B cell (primary cell): ENCODE measurements at places on chromosomes 6 and 20. TPM values are rescaled to one million over a fixed set of nuclear protein-coding genes. Genes with fewer than 3 reads are reported as not detected.

PAK1IP1 gene
- 6.1 TPM in 2 replicates for total RNA-seq

IYD gene
- total RNA-seq: not detected in 2 replicates

DNA sequence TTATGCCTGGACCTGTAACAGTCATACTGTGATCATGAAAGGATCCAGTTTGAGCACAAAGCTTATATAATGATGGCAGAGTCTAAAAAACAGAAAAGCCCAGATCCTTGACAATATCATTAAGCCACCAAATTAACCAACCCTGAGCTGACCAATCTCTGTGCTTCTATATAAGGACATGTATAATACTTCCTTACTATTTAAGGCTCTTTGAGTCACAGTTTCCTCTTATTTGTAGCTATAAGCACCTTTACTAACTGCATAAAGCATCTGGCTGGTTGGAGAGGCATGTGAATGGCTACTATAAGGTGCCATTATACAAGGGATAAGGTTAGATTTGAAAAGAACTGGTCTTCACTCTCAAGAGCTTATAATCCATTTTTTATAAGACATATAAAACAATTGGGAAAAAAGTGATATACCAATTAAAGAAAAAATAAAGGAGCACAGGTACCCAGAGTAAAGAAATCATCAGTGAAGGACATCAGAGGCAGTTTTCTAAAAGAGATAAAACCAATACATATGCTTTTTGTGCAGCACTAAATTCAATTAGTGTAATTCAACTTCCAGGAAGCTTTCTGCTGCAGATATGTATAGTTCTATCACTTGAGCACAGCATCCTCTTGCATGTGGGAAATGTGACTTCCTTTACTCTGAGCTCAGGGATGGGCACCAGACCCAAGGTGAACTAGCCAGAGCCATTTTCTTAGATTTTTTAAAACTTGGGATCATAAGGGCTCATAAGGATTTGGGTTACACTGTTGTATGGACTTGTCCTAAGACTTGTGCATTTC, 121.0 kb downstream of the BTBD9 start:
- H3K4me3 ChIP-seq: no peak overlapping the region
- DNase-seq: no peak
- peaks cover 8% of the 10 kb centered on the region for H3K4me1 ChIP-seq
- no peak overlapping the region for H3K27ac ChIP-seq
- H3K27me3 ChIP-seq: no peaks in the 10 kb centered on the region

DNA sequence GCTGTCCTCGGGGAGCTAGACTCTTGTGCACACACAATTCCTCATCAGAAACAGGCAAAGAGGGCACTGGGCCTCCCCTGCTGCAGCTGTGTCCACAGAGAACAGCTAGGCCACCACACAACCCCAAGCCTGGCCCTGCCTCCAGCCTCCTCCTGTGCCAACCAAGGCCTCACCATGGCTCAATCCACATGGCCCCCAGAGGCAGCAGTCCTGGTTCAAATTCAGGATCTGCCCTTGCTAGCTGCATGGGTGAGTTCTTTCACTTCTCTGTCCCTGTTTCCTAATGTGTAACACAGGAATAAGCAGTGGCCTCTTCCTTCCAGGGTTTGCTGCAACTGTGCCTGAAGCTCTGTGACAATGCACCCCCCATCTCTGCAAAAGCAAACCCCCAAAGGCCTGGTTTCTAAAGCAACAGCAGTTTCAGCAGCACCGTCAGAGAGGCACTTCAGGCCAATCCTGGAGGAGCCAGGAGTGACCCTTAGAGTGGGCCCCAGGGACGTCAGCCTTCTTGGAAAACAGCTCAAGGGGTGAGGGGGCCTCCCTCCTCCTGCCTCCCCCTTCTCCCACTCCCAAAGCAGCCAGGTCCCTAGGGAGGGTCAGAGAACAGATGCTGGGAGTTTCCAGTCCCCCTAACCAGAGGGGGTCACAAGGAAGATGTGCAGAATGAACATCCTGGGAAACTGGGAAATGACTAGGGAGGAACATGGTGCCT, 2.2 kb downstream of the ADISSP start:
- no peaks in the 10 kb centered on the region for H3K27me3 ChIP-seq
- H3K4me3 ChIP-seq: no peak overlapping the region
- peaks cover 2% of the 10 kb centered on the region for H3K36me3 ChIP-seq
- H3K27ac ChIP-seq: no peak overlapping the region
- DNase-seq: no peak

SNAI1 gene
- 3.5 and 4.3 TPM in 2 replicates for total RNA-seq

HBS1L gene
- total RNA-seq: 58.2 and 58.9 TPM in 2 replicates

DNA sequence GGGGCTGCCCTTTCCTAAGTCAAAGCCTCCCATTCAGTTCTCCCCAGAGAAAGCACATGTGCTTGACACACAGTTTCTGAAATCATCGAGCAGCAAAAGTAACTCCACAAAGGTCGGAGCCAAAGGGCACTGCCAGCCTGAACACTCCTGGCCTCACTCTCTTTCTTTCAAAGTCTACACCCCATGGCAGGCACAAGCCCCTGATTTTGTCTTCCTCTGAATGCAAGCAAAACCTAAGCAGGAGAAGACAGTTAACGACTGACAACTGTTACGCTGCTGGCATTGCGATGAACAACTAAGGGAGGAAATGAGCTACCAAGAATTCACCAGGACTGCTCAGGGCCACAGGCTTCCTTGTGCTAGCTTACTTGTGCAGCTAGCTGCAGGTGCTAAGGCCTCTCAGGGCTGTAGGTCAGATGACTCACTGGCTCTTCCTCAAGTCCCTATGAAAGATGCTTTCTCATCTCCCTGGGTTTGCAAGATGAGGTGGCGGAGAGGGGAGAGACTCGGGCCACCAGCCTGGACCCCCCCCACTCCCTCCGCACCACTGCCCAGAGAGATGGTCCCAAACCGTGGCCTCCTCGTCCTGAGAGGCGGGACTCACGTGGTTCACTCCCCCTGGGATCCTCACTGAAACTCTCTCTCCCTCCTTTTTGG, 208.2 kb downstream of the DLL1 start:
- no peak overlapping the region for H3K27ac ChIP-seq
- H3K4me1 ChIP-seq: no peaks in the 10 kb centered on the region
- DNase-seq: no peak
- H3K4me3 ChIP-seq: no peak overlapping the region
- no peaks in the 10 kb centered on the region for H3K27me3 ChIP-seq
- H3K36me3 ChIP-seq: no peaks in the 10 kb centered on the region

- DNase-seq: no peak
- H3K27ac ChIP-seq: no peak overlapping the region
- no peaks in the 10 kb centered on the region for H3K27me3 ChIP-seq
- no peak overlapping the region for H3K4me3 ChIP-seq
- no peaks in the 10 kb centered on the region for H3K36me3 ChIP-seq
- H3K4me1 ChIP-seq: no peaks in the 10 kb centered on the region
Observed at GRCh38 chr6:91780270-91780669, 1193.4 kb upstream of the MAP3K7 start.

DNA sequence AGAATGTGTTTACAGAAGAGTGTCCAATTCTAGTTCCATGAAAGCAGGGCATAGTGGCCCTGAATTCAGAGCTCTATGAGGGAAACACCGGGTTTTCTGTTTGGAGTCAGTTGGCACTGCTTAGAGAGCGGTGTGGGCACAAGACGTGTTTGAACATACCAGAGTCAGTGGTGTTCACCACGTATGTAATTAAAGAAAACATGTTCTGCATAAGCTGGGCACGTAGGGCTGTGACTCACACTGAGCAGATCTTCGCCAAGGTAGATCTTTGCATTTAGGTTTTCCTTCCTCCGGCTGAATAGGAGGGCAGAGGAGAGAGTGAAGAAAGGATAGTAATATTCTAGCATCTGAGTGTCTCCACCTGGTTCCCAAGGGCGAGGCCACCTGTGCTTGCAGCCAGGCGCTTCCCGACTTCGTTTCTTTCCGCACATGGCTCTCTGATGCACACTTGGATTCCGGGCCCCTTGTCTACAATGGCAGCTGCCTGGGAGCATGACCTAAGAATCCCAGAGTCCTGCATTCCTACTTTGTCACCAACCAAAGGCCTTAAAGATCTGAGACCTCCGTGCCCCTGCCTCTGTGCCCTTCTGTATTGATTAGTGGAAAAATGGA, 136.2 kb downstream of the ERMARD start:
- H3K27ac ChIP-seq: no peak overlapping the region
- no peaks in the 10 kb centered on the region for H3K4me1 ChIP-seq
- H3K36me3 ChIP-seq: no peaks in the 10 kb centered on the region
- no peak for DNase-seq

DNA sequence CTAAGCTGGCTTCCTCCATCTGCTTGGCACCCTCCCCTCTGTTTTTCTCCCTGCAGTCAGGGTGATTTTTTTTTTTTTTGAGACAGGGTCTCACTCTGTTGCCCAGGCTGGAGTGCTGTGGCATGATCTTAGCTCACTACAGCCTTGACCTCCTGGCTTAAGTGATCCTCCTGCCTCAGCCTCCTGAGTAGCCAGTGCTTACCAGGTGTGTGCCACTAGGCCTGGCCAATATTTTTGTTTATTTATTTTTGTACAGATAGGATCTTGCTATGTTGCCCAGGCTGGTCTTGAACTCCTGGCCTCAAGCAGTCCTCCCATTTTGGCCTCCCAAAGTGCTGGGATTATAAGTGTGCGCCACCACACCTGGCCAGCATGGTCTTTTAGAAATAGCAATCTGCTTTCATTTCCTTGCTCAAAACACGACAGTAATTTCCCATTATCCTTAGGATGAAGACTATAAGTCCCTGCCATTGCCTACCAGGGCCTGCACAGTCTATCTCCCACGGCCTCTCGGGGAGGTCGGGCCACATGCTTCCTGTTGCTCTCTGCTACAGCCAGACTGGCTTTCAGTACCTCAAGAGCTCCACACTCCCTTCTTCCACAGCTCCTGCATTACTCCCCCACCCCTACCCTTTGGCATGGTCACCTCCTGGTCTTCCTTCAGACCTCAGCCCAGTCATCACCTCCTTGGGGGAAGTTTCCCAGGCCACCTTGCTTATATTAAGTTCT, 11.1 kb upstream of the CD164 start:
- H3K36me3 ChIP-seq: no peaks in the 10 kb centered on the region
- no peak overlapping the region for H3K27ac ChIP-seq
- H3K4me1 ChIP-seq: no peaks in the 10 kb centered on the region
- H3K4me3 ChIP-seq: no peak overlapping the region
- no peak for DNase-seq
- no peaks in the 10 kb centered on the region for H3K27me3 ChIP-seq

DNA sequence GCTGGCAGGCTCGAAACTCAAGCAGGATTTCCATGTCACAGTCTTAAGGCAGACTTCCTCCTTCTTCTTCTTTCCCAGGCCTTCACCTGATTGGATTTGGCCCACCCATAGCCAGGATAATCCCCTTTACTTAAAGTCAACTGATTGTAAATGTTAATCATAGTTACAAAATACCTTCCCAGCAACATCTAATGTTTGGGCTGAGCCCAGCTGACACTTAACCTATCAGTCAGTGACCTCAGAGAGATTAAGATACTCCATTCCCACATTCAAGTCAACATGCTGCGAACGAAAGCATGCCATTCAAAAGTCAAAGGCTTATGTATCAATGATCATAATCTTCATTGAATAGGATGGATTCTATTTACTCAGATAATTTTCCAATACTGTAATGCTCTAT, 16.0 kb downstream of the MAP7 start:
- H3K27ac ChIP-seq: no peak overlapping the region
- no peaks in the 10 kb centered on the region for H3K36me3 ChIP-seq
- no peak for DNase-seq

DNA sequence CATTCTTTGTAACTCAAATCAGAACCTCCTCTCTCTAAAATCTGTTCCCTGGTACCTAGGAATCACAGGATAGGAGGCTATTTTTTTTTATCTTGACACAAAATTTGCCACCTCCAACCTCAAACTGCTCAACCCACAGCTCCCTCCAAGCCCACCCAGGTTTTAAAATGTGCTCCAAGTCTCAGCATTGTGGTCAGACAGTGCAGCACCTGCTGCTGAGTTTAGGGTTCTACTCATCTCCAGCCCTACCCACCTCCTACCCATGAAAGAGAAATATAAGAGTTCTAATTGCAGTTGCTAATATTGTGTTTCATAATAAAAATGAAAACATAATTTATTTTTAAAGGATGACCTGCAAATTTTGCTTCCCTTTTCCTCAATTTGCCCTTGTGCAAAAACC, 496.5 kb downstream of the MAFB start:
- no peak overlapping the region for H3K4me3 ChIP-seq
- no peak overlapping the region for H3K27ac ChIP-seq
- DNase-seq: no peak

GRCh38 chr6:158835616-158836221, 16.6 kb upstream of the EZR start:
- H3K27me3 ChIP-seq: no peaks in the 10 kb centered on the region
- no peaks in the 10 kb centered on the region for H3K36me3 ChIP-seq
- no peak overlapping the region for H3K27ac ChIP-seq
- no peak overlapping the region for H3K4me3 ChIP-seq

DDAH2 gene
- 51.1 and 59.2 TPM in 2 replicates for total RNA-seq

DNA sequence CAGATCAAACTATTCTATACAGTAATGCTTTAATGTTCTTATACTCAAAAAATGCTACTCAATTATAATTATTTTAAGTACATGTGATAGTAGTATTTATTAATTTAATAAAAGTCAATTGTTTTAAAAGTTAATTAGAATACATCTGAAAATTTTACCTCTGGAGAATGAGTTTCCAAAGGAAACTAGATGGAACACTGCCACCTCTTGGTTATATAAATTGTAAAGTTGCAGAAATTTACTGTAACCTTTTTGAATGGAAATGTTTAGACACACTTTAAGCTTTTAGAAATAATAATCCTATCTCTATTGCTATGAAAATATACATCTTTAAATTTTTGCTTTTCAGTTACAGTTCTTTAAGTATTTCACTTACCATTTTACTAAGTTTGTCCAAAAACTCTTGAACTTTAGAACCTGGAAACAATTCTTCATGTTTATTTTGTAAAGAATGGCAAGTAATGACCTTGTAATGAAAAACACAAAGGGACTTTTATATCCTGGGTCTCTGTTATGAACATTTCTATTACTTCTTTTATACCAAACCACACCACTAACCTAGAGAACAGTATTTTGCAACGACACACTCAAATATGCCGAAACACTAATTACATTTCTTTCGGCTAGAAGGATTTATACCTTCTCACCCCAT, 10.9 kb upstream of the BMP5 start:
- H3K27ac ChIP-seq: no peak overlapping the region
- no peaks in the 10 kb centered on the region for H3K4me1 ChIP-seq
- no peaks in the 10 kb centered on the region for H3K36me3 ChIP-seq

DNA sequence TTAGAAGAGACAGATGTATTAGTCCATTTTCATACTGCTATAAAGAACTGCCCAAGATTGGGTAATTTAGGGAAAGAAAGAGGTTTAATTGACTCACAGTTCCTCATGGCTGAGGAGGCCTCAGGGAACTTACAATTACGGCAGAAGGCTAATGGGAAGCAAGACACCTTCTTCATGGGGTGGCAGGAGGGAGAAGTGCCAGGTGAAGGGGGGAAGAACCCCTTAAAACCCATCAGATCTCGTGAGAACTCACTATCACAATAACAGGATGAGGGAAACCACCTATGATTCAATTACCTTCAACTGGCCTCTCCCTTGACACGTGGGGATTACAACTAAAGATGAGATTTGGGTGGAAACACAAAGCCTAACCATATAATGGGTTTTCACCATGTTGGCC, 28.9 kb upstream of the PNRC1 start:
- no peak for DNase-seq
- no peaks in the 10 kb centered on the region for H3K4me1 ChIP-seq
- no peaks in the 10 kb centered on the region for H3K27me3 ChIP-seq
- H3K4me3 ChIP-seq: no peak overlapping the region
- no peaks in the 10 kb centered on the region for H3K36me3 ChIP-seq
